Stimulated activated CD4-positive, alpha-beta T cell treated with anti-CD3 and anti-CD28 coated beads, Interleukin-1b, Interleukin-23, amount 100 ng/mL, for 1 hour (primary cell): ENCODE measurements at places on chromosomes 6 and 20.

GRCh38 chr6:126696921-126697693 lies 357.2 kb downstream of the CENPW start:
- DNase-seq, result no peak

DNA sequence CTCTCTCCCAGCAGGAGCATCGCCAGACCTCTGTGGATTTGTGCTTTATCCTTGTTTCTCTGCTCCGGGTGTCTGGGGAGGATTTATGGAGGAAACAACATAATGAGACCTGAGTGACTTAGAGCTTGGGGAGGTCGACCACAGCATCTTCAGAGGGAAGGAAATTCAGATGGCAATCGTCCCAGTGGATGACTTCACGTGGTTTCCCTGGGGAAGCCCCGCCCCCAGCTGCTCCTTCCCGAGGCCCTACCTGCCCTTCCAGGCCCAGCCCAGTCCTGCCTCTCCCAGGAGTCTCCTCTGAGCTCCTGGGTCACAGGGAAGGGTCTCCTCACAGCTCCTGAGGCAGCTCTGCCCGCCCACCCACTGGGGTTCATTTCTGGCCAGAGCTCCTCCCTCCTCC lies 430.3 kb upstream of the SULF2 start:
- no peak for DNase-seq

- no peak for DNase-seq
Observed at GRCh38 chr20:7866285-7866684, 74.0 kb downstream of the HAO1 start.

GRCh38 chr6:142238881-142239280 lies 62.9 kb upstream of the ADGRG6 start:
- no peak for DNase-seq

- no peak for DNase-seq
Observed at GRCh38 chr6:87243812-87244211, 78.6 kb upstream of the SMIM8 start.

GRCh38 chr20:38134427-38135270 lies 30.4 kb downstream of the TGM2 start:
- DNase-seq, result no peak

- no peak for DNase-seq
Observed at GRCh38 chr6:53679446-53679933, 13.9 kb upstream of the KLHL31 start.

- no peak for DNase-seq
Observed at GRCh38 chr6:39037707-39038106, 10.9 kb upstream of the GLP1R start.

GRCh38 chr6:4936681-4937041 lies 67.2 kb downstream of the RPP40 start:
- no peak for DNase-seq
